ENCODE measurements at places on chromosomes 2 and 18. TPM values are rescaled to one million over a fixed set of nuclear protein-coding genes. Genes with fewer than 3 reads are reported as not detected.

DNA sequence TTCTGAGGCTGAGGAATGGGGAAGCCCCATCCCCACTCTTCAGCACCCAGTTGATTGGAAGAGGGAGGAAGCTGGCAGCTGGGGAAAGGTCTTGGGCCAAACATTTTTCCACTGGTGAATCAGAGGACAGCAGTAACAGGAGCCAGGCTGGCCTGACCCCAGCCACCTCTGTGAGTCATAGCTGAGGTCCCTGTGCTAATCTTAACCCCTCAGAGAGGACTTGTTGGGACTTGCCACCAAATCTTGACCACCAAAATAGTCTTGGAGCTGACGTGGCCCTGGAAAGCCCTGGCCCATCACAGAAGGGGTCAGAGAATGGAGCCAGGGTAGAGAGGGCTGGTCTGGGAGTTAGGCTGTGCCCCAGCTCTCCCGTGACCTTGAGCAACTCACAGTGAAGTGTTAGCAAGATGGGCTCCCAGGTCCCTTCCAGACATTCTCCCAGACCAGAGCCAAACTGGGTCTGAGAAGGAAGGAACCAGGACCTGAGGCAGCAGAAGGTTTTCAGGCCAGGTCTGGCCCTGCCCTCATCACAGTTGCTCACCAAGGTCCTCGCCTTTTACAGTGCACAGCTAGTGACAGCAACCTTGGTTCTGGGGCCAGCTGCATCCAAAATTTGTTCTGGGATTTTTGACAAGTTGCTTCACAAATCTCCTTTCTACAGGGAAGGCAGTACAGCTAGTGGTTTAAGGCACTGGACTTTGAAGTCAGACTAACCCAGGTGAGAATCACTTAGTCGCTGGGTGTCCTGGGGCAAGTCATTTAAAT, 266.6 kb downstream of the CYP26B1 start:
- peak; percentile 50 for DNase-seq

DNA sequence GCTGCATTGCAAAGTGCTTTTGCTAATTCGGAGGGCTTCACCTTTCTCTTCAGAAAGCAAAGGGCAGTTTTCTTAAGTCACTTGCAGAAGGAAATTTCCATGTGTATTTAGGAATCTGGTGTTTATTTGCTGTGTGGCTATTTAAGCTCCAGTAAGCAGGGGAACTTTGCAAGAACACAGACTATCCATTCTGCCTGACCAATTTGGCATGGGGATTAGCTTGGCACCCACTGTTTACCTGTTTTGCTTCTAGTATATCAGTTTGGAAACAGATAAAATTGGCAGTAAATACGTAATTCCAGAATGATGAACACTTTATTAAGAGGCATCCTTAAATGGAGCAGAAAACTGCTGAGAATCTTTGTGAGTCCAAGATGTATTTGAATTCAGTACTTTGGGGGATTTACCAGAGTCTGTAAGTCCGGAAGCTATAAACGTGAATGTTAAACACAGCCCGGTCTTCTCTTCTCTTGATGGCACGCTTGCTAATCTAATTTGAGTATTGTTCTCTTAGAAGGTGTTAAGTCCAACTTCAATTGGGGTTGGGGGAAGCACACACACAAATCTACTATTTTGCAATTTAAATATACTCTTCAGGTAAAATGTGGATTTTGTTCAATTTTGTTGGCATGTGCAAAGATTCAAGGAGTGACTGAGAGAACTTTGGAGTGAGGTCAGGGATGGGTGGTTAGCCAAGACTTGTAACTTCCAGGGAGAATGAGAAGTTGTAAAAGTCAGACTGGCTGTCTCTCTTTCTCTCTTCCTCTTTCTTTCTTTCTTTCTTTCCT, 650 bp downstream of the ACKR3 start:
- DNase-seq, result no peak

DNA sequence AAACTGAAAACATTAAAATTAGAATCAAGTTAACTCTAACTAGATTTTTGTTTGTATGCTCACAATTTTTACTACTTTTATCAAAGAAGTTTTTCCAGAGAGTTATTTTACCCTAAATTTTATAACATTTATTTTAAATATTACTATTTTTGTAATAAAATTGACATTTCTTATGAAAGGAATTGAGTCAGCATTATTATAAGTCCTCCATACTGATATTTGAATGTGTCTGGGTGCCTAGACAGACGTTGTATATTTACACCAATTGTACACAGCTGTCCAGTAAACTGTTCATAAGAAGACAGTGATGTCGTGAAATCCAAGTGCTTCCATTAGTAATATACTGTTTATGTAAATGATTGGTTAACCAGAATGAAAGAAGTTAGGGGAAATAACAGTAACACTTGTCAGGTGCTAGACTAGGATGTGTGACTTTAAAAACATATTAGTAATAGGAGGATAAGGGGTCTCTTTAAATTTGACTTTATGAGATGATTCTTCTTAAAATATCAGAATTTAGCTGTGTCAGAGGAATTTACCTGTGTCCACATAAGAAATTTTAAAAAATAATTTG, 73.7 kb downstream of the TANK start:
- DNase-seq, result no peak

DNA sequence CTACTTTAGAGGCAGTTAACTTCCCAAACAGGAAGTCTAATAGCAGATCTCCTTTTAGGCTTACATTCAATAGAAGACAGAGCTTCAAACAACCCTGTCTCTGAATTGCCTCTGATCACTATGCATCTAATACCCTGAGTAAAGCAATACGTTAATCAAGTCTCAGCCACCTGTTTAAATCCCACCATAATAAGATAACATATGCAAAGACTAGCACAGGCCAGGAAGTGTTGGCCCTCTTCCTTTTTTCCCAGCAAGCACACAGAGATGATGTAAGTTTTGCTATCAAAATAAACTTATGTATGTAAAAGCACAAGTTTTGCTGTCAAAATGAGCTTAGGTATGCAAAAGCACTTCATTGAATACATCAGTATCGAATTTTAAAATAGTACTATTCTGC, 385.5 kb downstream of the RND3 start:
- no peak for DNase-seq

GRCh38 chr2:45258311-45258710, 249.1 kb upstream of the SIX2 start:
- DNase-seq, result no peak

GRCh38 chr2:121605820-121606733, 43.2 kb downstream of the CLASP1 start:
- DNase-seq, result no peak

DNA sequence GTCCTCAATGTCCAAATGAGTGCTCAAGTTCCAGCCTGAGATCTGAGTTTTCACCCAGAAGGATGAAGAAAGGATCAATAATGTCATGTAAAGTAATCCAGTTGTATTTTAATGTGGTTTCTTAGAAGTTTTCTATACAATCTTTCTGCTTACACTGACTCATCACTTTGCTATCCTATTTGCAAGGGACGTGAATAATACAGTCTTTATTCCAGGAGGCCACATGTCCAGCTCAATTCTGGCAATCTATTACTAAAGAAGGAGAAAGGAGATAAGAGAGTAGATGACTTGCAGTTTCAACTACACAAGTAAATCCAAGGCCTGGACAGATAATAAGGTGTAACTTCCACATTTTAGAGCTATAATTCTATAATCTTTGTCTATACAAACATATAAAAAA, 601.1 kb upstream of the SETBP1 start:
- no peak for DNase-seq

GRCh38 chr2:155895016-155895415, 437.5 kb downstream of the NR4A2 start:
- DNase-seq, result no peak

Gene EPHA4
- 84.7 TPM for total RNA-seq

Gene REG3A
- total RNA-seq, result not detected

Gene CRYGD
- total RNA-seq, result not detected

Gene PCARE
- total RNA-seq, result not detected

Data from uterus (tissue), 4 donors.